NCI-H69 (cell line): ENCODE measurements at places on chromosomes 7 and 10.
A peak's percentile ranks its signal among the peaks of the same experiment; 100 is the strongest.

DNA sequence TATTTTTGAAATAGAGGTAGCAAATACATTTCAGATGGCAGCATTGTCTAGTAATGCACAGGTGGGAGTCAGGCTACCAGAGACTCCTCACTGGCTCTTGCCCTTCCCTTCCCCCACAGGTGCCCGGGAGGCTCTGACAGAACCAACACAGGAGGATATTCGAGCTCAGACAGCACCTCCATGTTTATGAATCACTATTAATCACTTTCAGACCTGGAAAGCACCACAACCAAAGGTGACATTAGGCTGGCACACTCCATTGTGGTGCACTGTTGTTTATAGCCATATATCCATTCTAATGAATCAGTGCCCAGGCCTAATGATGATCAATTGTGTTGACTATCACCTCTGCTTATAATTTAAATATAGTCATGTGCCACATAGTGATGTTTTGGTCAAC is 107.8 kb upstream of the NAMPT start:
- DNase-seq: no peak

GRCh38 chr7:507623-508300 is 11.9 kb downstream of the PDGFA start:
- no peak for DNase-seq

- no peak for DNase-seq
These were observed 35.7 kb downstream of the ZNF92 start for GRCh38 chr7:65409363-65409762.

DNA sequence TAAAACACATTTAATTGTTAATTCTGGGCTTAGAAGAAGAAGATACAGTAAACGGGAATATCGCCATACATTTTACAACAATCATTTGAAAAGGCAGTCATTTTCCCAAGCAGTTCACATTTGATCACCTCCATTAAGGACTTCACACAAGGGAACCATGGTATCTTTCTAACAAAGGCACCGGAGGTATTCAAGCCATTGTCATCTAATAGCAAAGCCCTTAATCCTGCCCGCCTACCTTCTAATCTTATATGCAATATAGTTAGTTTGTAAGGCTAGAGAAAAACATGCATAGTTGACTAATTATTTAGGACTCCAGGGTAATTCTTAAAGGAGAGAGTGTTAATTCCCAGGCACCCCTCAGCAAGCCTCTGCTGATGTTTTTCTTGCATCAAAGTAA is 83.1 kb downstream of the MRPL32 start:
- DNase-seq: no peak

- DNase-seq: peak; percentile 71
These were observed 10.5 kb upstream of the ANKRD61 start for GRCh38 chr7:6020371-6021286.

- DNase-seq: no peak
These were observed 195.7 kb upstream of the KLF6 start for GRCh38 chr10:3980660-3981059.

DNA sequence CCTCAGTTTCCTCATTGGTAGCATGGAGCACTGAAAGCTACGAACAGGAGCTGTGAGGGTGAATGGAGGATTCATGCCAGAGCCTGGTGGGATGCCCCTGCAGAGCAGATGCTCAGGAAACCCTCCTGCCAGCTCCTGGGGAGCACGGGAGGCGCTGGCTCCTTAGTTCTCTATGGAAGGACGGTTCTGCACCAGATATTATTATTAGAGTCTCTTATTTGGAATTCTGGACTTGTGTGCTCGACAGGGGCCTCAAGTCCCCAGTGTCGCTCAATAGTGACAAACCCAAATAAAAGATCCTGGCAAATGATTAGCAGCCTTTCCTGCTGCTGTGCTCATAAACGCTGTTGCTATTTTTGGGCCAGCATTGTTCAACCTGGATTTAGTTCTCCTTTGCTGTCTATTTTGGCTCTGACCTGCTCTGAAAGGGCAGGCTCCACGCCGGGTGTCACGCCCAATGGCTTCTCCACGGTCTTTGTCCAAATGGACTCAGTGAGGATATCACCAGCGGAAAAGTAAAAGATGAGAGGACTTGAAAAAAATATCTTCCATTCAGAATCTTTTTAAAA is 23.0 kb upstream of the KLF6 start:
- no peak for DNase-seq

GRCh38 chr7:37832194-37832593 is 16.2 kb upstream of the NME8 start:
- DNase-seq: peak; percentile 60

GRCh38 chr7:7535691-7536090 is at the start of gene COL28A1:
Gene COL28A1, minus strand, starts transcription at chr7:7535873. Its CDS starts 2,998 bp downstream, at chr7:7532875.
- peak; percentile 38 for DNase-seq

GRCh38 chr10:28743576-28743975 is 66.3 kb downstream of the BAMBI start:
- peak; percentile 17 for DNase-seq

- no peak for DNase-seq
These were observed 170.6 kb downstream of the ARHGAP21 start for GRCh38 chr10:24553051-24553612.

- no peak for DNase-seq
These were observed 170.1 kb downstream of the GATA3 start for GRCh38 chr10:8224591-8224990.

DNA sequence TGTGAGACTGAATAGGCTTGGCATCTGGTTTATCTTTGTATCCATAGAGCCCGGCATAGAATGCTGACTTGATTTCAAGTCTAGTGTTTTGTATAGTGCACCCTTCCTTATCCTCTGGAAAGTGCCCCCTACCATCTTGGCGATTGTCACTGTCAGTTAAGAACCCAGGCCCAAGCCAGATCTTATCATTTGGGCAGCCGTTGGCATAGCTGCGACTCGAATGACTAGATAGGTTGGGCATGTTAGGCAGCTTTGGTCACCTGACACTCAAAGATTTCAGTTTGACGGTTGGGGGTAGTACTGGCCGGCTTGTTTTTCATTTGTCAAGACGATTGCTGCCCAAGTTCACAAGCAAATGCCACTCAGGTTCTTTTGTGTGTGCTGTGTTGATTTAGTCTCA is 6.6 kb downstream of the NIPSNAP2 start:
- DNase-seq: peak; percentile 90

DNA sequence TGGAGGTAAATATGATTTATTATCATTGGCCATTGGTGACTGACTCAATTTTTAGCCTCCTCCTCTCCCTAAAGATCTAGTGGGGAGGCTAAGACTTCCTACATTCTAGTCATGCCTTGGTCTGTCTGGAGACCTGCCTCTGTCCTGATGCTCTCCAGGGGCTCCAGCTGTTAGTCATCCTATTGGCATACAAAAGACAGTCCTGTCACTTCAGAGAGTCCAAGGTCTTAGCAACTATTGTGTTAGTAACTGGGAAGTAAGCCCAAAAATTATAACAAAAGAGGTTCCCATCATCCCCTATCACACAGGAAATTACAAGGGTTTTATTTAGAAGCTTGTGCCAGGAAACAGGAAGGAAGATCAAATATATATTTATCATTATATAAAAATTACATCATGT is 400.6 kb upstream of the VSTM2A start:
- peak; percentile 9 for DNase-seq

DNA sequence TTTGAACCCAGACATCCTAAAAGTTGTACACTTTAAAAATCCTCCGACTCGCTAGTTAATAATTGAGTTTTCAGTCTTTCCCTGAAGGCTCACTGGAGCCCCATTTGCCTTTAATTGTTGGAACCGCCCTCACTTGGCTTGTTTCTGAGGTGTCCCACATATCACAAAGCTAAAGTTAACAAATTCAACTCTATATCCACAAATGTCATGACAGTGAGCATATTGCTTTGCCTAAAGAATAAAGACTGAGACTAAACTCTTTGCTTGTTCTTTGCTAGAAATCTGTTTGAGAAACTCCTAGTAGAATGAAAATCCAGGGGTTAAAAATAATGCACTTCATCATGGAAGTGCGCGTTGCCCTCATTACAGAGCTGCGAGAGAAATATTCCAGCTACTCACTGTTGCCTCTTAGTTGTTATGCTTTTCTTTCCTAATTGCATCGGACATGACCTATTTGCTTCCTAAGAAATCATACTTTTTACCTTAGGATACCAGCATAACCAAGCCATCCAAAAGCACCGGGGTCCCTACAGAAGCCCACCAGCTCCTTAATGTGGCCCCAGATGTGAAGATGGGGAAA is 752 bp downstream of the THSD7A start:
- peak; percentile 73 for DNase-seq

DNA sequence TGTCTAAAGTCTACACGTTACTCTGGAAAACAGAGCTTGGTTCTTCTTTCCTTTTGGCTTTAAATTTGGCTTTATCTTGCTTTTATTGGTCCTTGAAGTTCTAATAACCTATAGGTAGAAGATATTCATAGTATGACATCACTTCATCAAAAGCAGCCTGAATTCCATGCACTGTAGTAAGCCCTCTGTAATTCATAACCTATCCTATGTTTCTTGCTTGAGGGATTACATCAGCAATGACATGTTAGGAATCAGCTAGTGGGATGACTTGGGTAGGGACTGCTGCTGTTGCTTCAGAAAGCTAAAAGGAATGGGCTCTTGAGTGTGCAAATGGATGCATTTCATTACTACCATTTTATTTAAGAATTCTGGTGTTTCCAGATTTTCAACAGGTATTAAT is 184.9 kb downstream of the PTEN start:
- DNase-seq: no peak

DNA sequence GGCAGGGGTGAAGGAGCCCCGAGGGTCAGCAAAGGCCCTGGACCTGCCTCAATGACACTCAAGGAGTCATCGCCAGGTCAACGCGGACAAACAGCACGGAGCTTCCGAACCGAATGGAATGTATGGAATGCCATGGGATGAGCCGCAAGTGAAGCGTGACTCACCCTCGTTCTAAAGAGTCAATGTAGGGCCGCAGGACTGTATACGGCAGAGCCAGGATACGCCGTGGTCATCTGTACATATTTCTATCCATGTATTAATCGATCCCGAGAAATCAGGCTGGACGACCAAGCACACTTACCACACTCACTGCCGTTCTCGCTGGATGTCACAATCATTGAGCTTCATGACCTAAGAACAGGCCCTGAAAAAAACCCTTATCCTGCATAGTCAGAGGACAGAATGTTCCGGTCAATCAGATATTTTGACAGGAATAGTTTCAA is 4.3 kb downstream of the SNX8 start:
- no peak for DNase-seq

DNA sequence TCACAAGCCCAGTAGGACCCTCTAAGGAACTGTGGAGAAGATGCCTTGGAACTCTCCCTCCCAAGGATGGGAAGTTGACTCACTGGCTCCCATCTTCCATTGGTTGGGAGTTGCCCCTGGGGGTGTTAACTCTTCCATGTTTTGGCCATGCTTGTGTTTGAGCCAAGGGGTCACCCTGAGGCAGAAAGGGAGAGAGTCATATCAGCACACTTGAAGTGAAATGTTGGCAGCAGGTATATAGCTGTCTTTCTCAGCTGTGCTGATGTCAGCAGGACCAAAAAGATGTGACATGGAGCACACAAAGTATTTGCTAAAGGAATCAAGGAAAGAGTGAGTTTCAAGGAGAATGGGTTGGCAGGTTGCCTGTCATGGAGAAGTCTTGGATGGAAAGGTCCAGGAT is 359.4 kb downstream of the RPS24 start:
- DNase-seq: no peak

DNA sequence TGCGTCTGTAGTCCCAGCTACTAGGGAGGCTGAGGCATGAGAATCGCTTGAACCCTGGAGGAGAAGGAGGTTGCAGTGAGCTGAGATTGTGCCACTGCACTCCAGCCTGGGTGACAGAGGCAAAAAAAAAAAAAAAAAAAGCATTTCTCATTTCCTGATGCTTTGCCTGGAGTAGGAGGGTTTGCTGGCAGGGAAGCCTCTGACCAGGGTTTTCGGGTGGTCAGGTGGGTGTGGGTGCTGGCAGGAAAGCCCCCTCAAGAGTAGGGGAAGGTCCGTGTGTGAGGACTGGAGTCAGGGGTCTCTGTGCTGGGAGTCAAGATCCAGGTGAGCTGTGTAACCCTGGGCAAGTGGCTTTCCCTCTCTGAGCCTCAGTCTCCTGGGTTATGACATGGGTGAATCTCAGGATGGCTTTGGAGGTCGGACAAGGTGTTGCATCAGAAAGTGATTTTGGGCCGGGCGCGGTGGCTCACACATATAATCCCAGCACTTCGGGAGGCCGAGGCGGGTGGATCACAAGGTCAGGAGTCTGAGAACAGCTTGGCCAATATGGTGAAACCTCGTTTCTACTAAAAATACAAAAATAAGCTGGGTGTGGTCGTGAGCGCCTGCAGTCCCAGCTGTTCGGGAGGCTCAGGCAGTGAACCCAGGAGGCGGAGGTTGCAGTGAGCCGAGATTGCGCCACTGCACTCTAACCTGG is 3.2 kb downstream of the AMZ1 start:
- DNase-seq: no peak

- no peak for DNase-seq
These were observed 136.7 kb downstream of the PDE1C start for GRCh38 chr7:31933481-31933880.

- peak; percentile 31 for DNase-seq
These were observed 69.5 kb upstream of the VOPP1 start for GRCh38 chr7:55641811-55642210.
